MV-4-11 (cell line): ENCODE measurements at places on chromosomes 4 and X.

- no peak for DNase-seq
Measured at GRCh38 chr4:42767669-42768068, 110.8 kb upstream of the ATP8A1 start.

GRCh38 chr4:25881193-25881592, 18.4 kb upstream of the SEL1L3 start:
- DNase-seq = peak; percentile 99

DNA sequence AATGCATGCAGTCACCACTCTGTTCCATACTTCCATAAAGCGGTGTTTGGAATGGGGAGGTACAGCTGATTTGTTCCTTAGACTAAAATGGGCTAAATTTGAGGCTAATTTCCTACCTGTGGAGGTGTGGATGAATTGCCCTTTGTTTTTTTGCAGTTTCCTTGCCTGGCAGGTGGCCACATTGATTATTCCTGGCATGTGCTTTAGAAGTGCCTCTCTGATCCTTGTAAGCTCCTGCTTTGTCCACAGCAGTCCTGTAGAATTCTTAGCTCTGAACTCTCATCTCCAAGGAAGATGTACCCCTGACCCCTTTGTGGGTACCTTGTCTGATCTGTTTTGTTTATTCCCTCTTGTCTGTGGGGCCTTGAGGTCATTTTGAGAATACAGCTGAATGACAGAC, 136.8 kb downstream of the ADGRL3 start:
- no peak for DNase-seq

GRCh38 chr4:5629542-5629941, 78.8 kb downstream of the EVC2 start:
- no peak for DNase-seq

- DNase-seq = no peak
Measured at GRCh38 chr4:2089222-2089621, 30.1 kb downstream of the NAT8L start.

GRCh38 chr4:83552083-83552482, 16.2 kb downstream of the GPAT3 start:
- DNase-seq = no peak

- no peak for DNase-seq
Measured at GRCh38 chrX:15404401-15405096, 20.3 kb upstream of the VEGFD start.

- DNase-seq = peak; percentile 43
Measured at GRCh38 chr4:141705048-141705746, 68.8 kb downstream of the IL15 start.

DNA sequence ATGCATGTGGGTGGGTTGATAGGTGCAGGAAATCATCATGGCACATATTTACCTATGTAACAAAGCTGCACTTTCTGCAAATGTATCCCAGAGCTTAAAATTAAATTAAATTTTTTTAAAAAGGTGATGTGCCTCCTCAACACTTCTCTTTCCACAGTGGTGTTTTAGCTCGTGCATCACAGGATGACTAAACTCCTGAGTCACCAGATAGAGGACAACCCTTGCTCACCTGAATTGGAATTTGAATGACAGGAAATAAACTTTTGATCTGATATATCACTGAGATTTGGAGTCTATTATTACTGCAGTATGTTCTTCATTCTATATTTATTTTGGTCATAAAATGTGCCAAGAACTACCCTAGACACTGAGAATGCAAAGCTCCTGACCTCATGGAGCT, 185.3 kb downstream of the MAPK10 start:
- no peak for DNase-seq

GRCh38 chrX:141469469-141469868, 115.1 kb downstream of the SPANXA1 start:
- DNase-seq = no peak

GRCh38 chr4:135718019-135718418, 1516.4 kb upstream of the PABPC4L start:
- DNase-seq = no peak

- DNase-seq = peak; percentile 77
Measured at GRCh38 chr4:105057370-105058105, 89.1 kb upstream of the TET2 start.

- DNase-seq = no peak
Measured at GRCh38 chr4:85870298-85871083, 395.5 kb downstream of the ARHGAP24 start.

GRCh38 chr4:130563185-130563888, 1467.4 kb downstream of the C4orf33 start:
- no peak for DNase-seq

GRCh38 chr4:52993771-52994170, 131.7 kb downstream of the RASL11B start:
- DNase-seq = no peak

- DNase-seq = no peak
Measured at GRCh38 chrX:2954541-2954940, 25.4 kb upstream of the ARSD start.

DNA sequence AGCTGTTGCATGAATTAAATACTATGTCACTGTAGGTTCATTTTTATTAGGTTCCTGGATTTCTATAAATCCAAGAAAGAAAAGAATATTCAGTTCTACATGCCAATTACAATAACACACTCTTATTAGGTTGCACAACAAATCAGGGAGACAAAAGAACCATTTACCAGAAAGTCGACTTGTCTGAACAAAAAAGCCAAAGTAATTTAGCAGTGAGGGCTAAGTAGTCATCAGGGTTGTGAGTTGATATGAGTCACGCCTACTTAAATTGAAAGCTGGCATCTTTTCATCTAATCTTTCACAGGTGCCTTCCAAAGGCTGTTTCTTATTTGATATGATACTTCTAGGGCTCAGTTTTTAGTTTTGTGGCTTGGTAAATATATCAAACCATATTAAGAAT, 25.4 kb upstream of the GNRHR start:
- DNase-seq = no peak

DNA sequence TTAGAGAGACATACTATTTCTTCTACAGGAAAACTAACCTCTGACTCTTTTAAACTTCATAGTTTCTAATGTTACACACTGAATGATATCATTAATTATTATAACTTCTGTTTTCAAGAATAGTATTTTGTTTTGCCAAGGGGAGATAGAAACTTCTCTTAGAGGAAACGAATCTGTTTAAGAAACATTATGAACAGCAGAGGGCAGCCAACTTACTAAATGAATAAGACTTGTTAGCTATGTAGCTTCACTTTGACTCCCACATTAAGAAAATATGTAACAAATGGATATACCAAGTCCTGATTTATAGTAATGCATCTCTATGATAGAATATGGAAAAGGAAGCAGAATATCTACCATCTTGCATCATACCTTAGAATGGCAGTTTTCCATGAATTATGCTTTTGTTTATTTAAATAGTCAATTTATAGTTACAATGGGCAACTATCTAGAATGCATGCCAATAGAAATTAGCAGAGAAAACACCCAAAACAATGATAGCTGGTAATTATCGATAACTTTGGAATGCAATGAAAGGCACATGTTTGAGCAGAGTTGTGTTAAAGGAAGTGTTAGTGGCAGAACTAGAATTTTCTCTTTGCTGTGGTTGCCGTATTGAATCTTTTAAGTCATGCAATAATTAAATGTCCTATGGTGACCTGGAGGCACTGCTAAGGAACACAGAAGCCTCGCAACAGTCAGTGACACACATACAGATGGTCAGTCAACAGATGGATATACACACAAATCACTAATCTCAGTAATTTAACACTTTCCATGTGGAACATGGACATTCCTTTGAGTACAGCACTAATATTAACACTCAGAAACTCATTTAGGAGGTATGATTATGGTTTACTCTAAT, 105.7 kb upstream of the PDLIM3 start:
- DNase-seq = peak; percentile 59

GRCh38 chr4:79827283-79827682, 245.7 kb downstream of the ANTXR2 start:
- DNase-seq = no peak

GRCh38 chrX:1535241-1536041, 1.5 kb downstream of the P2RY8 start:
- peak; percentile 85 for DNase-seq

DNA sequence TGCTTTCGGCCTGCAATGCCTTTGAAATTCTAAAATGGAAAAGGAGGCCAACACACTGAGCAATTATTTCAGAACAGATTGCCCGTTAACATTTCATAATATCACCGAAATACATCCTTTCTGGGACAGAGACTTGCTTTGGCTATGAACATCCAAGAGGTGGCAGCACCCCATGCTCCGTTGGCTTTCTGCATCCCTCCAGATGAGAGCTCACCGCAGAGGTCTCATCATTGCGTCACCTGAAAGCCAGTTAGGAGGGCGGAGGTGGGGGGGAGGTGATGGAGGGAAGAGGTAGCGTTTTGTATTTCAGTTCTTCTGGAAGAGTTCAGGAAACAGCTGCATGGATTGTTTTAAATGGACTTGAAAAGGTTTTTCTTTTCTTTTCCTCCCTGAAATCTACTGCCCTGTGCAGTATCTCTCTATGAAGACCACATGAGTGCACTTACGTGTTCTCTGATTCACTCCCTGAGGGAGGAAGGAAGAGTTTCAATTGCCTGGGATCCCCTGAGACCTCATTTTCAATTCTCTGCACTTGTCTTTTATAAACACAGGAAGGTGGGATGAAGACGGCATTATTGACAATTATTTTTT, 166.8 kb upstream of the PGRMC2 start:
- peak; percentile 81 for DNase-seq

DNA sequence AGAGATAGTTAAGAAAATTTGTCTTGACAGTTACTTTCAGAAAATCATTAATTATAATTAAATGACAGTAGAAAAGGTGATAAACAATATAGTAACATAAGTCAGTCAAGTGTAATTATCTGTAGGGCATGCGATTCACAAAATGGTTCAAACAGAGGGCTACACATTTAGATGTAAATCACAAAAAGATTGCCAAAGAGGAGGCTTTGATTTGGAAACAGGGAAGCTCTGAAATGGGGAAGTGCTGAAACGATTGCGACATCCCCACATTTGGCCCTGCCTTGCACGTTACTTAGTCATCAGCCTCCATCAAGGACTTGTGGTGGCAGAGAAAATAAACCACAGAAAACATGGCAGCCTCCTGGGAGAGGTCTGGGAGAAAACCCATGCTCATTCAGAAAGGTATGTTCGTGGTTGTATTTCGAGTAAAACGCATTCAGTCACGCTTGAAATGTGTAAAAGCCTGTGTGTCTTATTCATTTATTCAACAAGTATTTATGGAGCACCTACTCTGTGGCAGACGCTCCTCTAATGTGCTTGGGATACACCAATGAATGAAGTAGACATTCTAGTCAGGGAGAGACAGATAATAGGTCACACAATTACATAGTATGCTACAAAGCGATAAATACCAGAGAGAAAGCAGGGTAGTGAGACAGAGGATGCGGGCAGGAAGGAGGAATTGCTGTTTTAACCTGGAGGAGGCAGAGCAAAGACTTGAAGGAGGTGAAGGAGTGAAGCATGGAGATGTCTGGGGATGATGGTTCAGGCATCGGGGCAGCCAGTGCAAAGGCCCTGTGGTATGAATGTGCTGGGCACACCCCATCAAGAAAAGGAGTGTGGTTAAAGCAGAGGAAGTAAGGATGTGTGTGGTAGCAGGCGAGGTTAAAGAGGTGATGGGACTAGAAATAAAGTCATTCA, 7.8 kb downstream of the RBM47 start:
- DNase-seq = peak; percentile 99

- DNase-seq = peak; percentile 23
Measured at GRCh38 chr4:21790438-21791029, 158.0 kb downstream of the KCNIP4 start.

- peak; percentile 94 for DNase-seq
Measured at GRCh38 chr4:1167244-1167949, 5.0 kb downstream of the SPON2 start.

- DNase-seq = peak; percentile 66
Measured at GRCh38 chrX:1657367-1658070, 42.7 kb downstream of the ASMT start.

DNA sequence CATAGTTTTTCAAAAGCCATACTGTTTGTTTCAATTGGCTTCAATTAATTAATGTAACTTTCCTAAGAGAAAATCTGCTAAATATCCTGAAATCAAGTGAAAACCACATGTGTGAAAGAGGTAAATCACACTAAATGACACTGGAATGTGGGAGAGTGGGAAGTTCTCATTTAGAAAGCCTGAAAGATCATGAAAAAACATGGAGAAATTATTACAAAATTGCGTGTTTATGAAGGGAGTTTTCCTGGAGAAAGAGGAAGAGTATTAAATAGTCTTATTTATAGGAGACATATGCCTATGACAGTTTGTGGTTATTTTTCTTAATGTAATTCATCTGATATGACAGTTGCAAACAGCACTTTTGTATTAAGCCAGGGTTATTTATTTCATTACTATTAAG, 183.7 kb downstream of the DKK2 start:
- DNase-seq = peak; percentile 38

- DNase-seq = peak; percentile 96
Measured at GRCh38 chr4:6926081-6926480, 16.5 kb downstream of the TBC1D14 start.

DNA sequence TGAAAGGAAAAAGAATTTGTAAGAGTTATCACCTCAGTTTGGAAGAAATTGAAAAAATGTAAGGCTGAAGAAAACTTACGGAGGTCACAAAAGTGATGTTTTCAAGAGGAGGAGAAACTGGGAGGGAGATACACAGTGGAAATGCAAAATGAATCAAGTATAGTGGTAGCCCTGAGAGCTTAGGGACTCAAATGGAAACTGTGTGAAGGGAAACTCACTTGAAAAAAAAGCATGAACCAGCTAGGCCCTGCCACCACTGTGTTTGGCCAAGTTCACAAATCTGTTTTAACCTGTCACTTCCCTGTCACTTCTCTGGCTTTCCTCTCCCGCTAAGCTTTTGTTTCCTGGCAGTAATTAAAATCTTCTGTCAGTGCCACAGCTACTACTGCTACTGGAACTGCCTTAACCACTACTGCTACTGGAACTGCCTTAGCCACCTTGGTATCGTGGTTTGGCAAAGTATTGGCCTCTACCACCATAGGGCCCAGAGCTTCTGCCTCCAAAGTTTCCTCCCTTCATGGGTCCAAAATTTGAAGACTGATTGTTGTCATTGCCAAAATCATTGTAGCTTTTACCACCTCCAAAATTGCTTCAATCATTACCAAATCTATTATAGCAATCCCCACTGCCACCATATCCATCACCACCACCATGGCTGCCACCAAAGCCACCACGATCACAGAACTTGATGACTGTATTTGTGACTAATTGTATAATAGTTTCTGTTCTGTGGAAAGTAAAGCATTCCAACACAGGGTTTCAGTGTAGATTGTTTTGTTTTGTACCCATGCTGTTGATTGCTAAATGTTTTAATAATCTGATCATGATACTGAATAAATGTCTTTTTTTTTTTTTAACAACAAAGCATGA, 41.5 kb downstream of the SMARCA5 start:
- peak; percentile 70 for DNase-seq
